ENCODE measurements at places on chromosomes 4 and X.

DNA sequence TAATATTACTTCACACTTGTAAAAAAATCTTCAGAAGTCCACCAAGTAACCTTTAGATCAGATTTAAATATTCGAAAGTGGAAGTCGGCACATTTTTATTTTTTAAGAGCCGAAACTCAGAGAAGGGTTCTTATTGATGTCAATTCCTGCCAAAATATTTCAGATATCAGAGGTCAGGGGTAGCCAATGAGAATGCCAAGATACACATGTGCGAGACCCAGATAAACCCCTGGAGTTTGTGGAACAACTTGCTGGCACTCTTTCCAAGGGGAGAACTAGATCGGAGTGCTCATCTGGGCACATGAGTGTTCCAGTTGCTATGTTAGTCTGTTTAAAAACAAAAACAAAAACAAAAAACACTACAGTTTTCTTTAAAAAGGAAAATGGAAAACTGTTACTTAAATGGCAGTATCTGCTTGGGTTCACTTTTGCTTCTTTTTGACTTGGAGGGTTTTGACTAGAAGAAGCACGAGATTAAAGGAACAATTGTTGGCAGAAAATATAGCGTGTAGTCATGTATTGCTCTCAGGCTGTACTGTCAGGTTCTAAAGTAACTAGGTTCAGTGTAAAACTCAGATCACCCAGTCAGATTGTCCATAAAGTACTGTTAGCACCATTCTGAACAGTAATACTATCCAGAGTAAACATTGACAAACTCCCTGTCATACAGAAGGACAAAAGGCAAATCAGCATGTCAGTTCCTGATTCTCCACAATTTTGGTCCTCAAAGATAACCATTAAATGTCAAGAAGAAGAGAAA lies 188.0 kb upstream of the PACRGL start:
- no peak for DNase-seq

- DNase-seq, result no peak
Measured at GRCh38 chrX:13659063-13659462, 6.1 kb downstream of the TCEANC start.

DNA sequence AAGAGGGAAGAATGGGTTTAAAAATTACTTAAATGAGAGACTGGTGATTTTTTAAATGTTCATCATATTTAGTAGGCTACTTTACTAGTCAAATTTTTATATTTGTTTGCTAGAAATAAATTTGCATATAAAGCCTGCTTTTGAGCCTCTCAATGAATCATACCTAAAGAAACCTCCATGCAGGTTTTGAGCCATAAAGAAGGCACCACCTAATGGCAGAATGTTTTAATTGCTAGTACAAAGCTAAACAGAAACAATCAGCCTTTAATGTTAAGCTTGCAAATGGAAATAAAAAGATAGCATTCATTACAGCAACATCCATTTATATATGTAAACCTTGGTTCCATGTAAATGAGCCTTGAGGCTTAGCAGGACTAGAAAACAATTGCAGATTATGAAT lies 989.7 kb downstream of the CCSER1 start:
- no peak for DNase-seq

DNA sequence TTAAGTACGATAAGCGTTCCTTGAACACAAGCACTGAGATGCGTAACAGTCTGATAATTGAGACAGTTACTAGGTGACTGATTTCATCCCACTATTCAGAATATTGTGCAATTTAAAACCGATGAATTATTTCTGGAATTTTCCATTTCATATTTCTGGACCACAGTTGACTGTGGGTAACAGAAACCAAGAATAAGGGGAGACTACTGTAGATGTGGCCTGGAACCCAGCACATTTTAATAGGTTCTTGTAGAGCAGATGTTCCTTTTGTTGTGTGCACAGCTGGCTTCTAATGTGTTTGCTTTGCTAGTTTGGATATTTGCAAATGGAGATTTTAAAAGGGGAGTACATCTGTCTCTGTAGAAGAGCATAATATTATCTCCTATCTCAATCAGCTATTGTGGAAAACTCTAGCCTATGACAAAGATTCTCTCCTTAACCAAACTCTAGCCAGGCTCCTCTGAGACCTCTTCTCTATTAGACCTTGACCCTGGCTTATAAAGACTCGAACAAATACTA lies 16.4 kb downstream of the NAAA start:
- DNase-seq, result no peak

DNA sequence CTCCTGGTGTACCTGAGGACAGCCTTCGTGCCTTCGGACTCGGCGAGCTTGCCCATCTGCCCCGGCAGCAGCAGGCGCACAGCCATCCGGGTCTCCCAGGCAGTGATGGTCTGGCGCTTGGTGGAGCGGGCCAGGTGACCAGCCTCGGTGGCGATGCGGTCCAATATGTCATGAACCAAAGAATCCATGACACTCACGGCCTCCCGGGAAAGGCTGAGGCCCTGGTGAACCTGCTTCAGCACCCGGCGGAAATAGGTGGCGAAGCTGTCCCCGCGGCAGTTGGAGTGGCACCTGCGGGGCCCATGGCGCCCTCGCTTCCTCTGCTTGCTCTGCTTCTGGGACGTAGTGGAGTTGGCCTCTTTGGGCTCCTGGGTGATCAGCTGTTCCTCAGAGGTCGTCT lies 350 bp downstream of the H2BW1 start:
- no peak for DNase-seq

- no peak for DNase-seq
Measured at GRCh38 chr4:111773858-111774257, 371.4 kb upstream of the FAM241A start.

DNA sequence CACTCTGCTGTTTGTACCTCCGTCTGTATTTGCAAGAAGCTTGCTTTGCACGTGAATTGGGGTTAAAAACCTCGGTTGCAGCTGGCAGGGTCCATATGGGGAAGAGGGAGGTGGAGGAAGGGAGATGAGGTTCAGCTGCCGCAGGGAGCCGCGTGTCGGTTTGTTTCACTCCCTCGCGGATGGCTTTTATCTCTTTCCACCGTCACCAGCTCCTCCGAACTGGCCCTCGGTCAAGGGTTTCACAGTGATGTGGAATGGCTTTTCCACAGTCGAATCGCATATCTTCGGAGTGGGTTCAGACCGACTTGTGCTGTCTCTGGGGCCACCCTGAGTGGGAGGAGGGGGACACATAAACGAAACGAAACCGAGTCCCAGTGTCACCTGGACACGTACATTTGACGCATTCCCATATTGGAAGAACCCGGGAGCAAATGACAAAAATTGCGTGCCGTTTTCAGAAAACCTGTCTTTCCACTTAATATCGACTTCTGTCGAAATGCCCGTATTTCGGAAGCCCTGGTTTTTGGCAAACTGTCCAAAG lies 929 bp downstream of the ZBTB33 start:
- no peak for DNase-seq

DNA sequence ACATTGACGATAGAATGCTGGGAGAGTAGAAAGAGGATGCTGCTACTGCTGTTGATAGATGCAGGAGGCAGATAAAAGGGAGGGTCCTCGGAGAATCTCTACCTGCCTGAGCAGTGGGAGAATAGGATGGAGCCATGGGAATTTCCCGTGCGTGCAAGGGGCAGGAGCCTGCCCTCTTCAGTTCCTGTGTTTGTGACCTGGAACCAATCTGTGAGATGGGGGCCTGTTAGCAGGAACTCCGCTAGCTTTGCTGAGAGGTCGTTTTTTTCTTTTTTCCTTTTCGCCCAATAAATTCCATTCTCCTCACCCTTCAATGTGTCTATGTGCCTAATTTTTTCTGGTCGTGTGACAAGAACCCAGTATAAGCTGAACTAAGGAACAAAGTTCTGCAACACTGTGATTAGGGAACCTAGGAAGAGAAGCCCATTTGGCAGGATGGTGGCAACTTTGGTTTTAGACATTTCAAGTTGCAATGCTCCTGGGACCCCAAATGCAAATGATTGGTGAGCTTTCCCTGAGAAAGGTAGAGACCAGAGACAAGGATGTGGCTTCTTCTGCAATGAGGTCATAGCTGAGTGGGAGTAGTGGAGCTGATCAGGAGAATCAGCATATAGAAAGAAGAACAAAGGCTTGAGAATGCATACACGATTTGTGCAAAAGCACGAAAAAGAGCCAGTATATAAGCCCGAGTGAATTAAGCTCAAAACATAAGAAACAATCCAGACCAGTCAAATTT lies 23.9 kb downstream of the SLC39A8 start:
- DNase-seq, result no peak

DNA sequence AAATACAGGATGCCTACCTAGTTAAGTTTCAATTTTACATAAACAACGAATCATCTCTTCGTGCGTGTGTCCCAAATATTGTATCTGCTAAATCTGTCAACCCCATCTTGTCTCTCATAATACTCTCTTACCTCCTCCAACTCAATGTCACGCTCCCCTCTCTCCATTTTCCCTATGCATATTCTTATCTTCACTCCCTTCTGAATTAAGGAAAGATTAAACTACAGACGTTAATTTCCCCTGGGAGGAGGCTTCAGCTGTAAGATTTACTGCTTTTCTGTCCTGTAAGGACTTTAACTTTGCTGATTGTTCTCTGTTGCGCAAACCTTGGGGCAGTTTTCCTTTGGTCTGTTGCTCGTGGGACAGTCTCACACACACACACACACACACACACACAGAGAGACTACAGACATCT lies 455 bp upstream of the ABCB7 start:
- DNase-seq, result no peak

DNA sequence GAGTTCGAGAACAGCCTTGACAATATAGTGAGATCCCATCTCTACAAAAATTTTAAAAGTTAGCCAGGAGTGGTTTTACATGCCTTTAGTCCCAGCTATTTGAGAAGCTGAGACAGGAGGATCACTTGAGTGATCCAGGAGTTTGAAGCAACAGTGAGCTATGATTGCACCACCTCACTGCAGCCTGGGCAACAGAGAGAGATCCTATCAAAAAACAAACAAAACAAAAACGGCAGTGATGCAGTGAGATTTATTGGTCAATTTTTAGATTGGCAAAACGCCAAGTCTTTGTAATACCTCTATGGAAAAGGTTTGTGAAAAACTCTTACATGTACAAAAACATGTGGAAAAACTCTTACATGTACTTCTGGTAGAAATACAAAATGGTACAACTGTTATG lies 91.3 kb downstream of the PTPN13 start:
- no peak for DNase-seq

Measured in stimulated activated CD8-positive, alpha-beta memory T cell treated with anti-CD3 and anti-CD28 coated beads, Interleukin-12 subunit alpha, Interleukin-12 subunit beta, amount 100 ng/mL, for 4 hours (primary cell).